DND-41 (cell line): ENCODE measurements at places on chromosomes 1 and 21.
A peak's percentile ranks its signal among the peaks of the same experiment; 100 is the strongest.

DNA sequence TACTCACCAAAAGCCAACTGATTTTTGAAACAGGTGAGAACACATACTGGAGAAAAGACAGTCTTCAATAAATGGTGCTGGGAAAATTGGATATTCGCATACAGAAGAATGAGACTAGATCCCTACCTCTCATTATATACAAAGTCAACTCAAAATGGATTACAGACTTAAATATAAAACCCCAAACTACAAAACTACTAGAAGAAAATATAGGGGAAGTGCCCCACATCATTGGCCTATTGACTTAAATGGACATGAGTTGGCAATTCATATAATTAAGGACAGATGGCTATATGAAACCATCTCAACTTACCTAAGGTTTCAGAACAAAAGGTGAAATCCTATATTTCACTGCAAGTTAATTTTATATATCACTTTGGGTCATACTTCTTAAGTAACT is 60.1 kb downstream of the C4BPA start:
- DNase-seq, result no peak

GRCh38 chr1:17802164-17802563 is 47.0 kb downstream of the ACTL8 start:
- no peak for DNase-seq

- no peak for DNase-seq
Observed at GRCh38 chr1:181789395-181789794, 272.1 kb downstream of the ZNF648 start.

DNA sequence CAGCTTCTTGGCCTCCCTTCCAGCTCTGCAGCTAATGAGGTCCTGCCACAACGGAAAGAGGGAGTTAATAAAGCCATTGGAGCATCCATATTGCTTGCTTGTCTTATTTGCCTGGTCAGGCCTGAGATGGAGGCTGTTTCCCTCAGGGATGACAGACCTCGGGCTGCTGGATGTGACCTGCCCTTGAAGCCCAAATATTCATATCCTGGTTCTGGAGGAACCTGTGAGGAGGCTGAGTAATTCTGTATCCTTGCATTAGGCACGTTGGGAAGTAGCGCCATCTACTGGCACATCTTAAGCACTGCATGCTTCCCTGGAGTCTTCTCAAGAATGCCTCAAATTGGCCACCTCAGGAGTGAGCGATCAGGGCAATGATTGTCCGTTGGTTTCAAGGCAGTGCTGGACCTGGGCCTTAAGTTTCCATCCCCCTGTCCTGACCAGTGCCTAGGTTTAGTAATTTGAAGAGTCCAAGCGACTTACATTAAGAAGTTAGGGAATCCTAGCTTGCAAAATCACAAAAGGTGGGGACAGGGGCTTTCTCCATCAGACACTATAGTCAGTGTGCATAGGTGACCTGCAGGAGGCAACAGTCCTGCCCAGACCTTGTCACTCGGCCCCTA is 13.8 kb upstream of the NASP start:
- peak; percentile 73 for DNase-seq

- DNase-seq, result no peak
Observed at GRCh38 chr1:51321924-51322280, 8.5 kb downstream of the TTC39A start.

GRCh38 chr1:188425687-188426086 is 1596.9 kb downstream of the PLA2G4A start:
- DNase-seq, result no peak
